Keratinocyte (primary cell): ENCODE measurements at places on chromosomes 3 and 15. TPM values are rescaled to one million over a fixed set of nuclear protein-coding genes. Genes with fewer than 3 reads are reported as not detected.

GRCh38 chr3:14352002-14352627, 50.3 kb upstream of the SLC6A6 start:
- no peak for DNase-seq
- H3K27me3 ChIP-seq, result peaks cover 12% of the 10 kb centered on the region
- H3K4me3 ChIP-seq, result no peak overlapping the region
- H3K4me1 ChIP-seq, result no peaks in the 10 kb centered on the region
- no peaks in the 10 kb centered on the region for H3K36me3 ChIP-seq

DNA sequence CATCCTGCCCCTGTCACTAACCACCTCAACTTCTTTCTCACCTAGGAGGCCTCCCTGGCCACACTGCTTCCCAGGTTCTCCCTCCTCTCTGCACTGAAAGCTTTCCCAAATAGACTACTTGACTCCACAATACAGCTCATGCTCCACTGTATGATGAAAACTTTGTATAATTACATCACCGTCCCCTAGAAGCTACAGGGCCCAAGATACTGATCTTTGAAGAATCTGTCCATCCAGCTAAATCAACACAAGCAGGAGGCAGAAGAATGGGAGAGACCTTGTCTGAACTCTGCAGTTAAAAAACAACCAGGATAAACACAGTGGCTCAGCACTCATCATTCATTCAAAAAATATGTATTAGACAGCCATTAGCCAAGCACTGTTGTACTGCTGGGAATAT, 26.4 kb upstream of the RPS17 start:
- H3K4me1 ChIP-seq, result no peaks in the 10 kb centered on the region
- H3K36me3 ChIP-seq, result no peaks in the 10 kb centered on the region
- no peak for DNase-seq
- H3K27me3 ChIP-seq, result peaks cover 10% of the 10 kb centered on the region

DNA sequence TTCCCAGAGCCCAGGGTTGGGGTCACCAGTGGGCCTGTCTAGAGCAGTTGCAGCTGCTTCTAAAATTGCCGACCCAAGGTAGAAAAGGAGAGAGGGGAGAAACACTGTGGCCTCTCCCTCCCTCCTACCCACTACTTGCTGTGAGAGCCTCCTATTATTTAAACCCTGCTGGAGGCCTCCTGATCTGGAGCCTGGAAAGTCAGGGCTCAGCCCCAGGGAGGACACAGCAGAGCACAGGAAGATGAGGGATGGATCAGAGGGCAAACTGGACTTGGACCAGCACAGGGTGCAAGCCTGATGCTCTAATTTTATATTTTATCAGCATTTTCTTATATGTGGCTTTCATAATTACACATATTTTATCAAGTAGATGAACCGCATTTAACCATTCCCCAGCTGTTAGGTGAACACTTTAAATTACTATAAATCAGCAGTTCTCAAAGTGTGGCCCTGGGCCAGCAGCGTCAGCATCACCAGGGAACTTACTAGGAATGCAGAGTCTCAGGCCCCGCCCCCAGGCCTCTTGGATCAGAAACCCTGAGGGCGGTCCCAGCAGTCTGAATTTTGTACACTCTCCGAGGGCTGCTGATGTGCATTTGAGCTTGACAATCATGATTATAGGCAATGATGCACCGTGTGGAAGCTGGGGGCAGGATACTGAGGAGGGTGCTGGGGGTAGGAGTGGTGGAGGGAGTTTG, 26.7 kb downstream of the SMAD3 start:
- no peak overlapping the region for H3K4me3 ChIP-seq
- no peaks in the 10 kb centered on the region for H3K27me3 ChIP-seq
- H3K36me3 ChIP-seq, result peaks cover 3% of the 10 kb centered on the region
- H3K27ac ChIP-seq, result peak overlapping the region; percentile 32

The SLC24A5 gene
- polyA plus RNA-seq, result 0.04 TPM in 1 of 3 replicates, not detected in the others

- H3K27ac ChIP-seq, result no peak overlapping the region
- no peak for DNase-seq
- H3K4me1 ChIP-seq, result no peaks in the 10 kb centered on the region
Observed at GRCh38 chr3:10351013-10351735, 30.3 kb upstream of the SEC13 start.

DNA sequence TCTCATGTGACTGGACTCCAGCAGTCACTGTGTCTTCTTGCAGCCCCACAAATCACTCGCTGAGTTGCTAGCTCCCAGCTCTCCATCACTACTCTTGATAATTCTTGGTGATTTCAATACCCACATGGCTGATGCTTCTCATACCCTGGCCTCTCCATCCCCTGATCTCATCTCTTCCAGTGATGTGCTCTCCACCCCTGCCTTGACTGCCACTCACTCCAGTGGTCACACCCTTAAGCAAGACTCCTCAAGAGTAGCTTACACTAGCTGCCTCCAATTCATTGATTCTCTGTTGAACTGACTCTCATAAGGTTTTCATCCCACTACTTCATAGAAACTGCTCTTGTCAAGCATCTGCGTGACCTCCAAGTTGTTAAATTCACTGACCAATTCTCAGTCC, 837 bp downstream of the GRK7 start:
- H3K27me3 ChIP-seq, result no peaks in the 10 kb centered on the region
- no peak for DNase-seq
- H3K27ac ChIP-seq, result no peak overlapping the region
